ENCODE measurements at places on chromosomes 1 and 21.

DNA sequence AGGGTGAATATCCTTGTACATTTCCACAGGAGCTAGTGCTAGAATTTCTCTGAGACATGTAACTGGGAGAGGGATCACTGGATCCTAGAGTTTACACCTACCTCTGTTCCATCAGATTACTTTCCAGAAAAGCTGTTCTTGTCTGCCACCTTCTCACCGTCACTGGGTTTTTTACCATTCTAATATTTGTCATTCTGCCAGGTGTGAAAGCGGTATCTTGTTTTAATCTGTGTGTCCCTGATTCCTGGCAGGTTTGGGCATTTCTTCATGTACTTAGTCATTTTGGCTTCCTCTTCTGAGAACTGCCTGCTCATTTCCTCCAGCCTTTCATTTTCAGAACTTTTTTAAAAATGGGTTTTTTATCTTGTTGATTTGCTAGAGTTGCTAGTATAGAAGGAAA lies 5.1 kb downstream of the PMF1 start:
- no peak for DNase-seq

GRCh38 chr1:2170211-2170610 lies 24.4 kb downstream of the FAAP20 start:
- no peak for DNase-seq

DNA sequence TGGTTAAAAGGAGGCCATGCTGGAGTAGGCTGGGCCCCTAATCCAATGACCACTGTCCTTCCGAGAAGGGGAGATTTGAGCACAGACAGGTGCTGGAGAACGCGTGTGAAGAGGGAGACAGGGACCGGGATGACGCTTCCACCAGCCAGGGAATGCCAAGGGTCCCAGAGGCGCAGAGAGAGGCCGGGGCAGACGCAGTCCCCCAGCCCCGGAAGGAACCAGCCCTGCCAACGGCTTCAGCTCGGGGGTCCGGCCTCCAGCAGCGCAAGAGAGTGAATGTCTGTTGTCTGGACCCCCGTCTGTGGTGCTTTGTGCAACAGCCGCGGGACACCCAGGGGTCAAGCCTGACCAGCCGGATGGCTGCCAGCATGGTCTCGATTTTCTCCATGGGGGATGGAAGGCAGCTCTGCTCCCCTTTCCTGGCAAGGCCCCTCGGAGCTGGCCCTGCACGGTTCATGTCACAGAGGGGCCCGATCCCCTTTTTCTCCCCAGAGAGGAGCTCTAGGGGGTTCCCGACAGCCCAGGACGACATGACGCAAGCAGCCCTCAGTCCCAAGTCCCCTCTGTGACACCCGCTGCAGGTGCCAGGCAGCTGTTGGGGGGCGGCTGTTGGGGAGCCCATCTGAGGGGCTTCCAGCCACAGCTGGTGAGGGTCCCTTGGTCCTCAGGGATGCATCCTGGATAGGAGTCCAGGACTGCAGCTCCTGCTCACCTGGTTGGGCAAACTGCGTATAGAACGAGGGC lies 73.5 kb downstream of the SIK1 start:
- no peak for DNase-seq

- DNase-seq = no peak
Observed at GRCh38 chr1:37362594-37363385, 111.6 kb upstream of the ZC3H12A start.

GRCh38 chr1:115165776-115166175 lies 76.5 kb upstream of the TSPAN2 start:
- DNase-seq = no peak
